Choroid plexus epithelial cell (primary cell): ENCODE measurements at places on chromosomes 16 and 17.

DNA sequence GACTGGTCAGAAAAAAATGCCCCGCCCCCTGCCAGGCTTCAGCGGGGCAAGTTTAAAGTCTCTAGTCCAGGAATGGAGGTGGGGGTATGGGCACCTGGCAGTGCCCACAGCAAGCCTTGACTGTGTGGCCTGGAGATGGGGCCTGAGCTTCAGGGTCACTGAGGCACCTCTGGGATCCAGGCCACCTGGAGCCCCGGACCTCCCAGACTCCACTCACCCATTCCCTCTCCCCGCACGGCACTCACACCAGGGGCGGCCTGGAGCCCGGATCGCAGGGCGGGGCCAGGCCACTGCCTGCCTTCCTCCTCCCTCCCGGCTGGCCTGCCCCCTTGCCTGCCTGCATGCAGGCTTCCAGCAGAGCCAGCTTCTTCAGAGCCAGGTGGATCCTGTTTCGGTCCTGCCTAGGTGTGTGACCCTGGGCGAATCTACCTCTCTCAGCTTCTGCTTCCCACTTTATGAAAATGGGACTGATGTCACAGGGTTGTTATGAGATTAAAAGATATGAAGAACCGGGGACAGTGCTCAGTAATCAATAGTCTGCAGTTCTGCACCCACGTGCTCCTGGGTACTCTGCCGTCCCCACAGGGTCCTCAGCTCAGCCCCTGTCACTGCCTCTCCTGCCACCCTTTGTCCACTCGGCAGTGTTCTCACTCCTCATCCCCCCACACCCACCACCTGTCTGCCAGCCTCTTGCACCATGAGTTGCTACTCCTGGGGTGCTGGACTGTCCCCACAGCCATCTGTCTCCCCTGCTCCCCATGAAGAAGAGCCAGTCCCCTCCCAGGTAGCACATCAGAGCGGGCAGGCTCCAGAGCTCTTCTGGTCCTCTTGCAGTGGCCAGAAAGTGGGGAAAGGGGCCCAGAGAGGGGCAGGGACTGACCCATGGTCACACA, 1.2 kb upstream of the TCAP start:
- DNase-seq = peak; percentile 17

- peak; percentile 34 for DNase-seq
Observed at GRCh38 chr17:42182927-42183734, 2.1 kb downstream of the HCRT start.

- no peak for DNase-seq
Observed at GRCh38 chr17:66805567-66805966, 29.4 kb upstream of the CACNG5 start.

GRCh38 chr16:13968835-13969234, 48.9 kb downstream of the ERCC4 start:
- DNase-seq = no peak

DNA sequence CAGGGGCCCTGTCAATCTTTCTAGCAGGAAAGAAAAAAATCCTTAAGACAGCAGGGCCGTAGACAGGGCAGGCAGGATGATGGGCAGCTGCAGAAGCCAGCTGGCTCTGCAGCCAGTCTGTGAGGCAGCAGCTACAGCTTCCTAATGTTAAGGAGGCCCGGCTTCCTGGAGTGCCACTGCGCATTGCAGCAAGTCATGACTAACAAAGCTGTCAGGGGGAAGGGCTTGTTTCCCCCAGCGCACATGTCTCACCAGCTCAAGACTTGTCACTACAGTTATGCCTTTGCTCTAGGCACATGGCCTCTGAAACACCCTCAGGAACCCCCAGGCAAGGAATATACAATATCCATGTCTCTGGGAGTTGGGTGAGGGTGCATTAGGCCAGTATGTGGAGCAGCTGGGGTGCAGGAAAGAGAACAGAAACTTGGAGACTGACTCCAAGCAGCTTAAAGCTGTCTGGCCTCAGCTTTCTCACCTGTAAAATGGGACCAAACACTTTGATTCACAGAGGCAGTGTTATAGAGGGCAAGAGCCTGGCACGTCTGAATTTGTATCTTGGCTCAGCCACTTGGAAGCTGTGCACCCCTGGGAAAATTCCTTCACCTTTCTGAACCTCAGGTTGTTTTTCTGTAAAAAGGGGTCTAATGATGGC, 220.0 kb downstream of the HAPSTR1 start:
- DNase-seq = no peak

GRCh38 chr17:76124582-76125390, 16.3 kb downstream of the FOXJ1 start:
- DNase-seq = peak; percentile 38

DNA sequence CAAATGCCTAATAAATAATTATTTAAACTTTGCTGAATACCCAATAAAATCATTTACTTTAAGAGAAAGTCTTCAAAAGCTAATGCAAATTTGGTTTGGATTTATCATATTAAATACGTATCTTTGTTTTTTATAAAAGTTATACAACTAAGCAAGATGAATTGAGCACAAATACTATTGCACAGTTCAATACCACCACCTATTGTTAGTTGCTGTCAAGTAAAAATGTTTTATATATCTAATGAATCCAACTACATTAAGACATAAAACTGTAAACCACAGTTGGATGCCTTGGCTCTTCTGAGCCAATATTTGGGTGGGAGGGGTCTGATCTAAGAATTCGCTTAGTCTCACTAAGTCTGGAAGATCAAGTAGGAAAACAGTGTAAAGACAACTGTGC, 7.7 kb downstream of the FBXL20 start:
- DNase-seq = peak; percentile 14

DNA sequence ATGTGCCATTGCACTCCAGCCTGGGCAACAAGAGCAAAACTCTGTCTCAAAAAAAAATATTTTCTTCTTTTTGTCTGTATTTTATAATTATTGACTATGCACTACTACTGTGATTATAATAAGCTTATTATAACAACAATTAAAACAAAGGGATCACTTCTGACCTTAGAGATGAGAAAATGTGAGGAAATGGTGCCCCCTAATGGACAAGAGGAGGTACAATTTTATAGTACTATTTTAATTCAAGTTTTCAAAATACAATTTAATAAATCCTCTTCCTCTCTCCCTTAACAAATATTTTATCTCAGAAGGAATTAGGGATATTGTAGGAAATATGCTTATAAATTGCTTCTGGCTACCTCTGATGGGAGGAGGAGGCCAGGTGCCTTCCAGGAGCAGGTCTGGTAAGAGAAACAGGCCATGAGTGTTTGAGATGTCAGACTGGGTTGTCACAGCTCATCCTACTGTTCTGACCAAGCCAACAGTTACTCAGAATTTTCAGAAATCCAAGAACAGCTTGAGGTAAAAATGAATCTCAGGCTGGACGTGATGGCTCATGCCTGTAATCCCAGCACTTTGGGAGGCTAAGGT, 14.0 kb downstream of the VPS53 start:
- peak; percentile 57 for DNase-seq

DNA sequence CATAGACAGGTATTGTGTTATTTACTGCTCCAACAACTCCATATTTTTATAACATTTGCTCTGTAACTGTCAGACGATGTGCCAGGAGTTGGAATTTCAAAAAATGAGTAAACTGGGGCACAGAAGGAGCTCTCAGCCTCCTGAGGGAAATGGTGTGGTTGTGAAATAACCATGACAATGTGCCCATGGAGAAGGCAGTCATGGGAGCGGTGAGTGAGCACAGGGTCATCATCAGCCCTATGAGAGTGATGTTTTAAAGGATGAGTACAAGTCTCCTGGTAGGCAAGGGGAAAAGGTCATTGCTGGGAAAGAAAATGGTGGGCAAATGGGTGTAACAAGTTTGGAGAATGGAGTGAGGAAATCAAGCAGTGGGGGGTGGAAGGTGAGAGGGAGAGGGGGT, 115.0 kb upstream of the SEC14L1 start:
- no peak for DNase-seq

DNA sequence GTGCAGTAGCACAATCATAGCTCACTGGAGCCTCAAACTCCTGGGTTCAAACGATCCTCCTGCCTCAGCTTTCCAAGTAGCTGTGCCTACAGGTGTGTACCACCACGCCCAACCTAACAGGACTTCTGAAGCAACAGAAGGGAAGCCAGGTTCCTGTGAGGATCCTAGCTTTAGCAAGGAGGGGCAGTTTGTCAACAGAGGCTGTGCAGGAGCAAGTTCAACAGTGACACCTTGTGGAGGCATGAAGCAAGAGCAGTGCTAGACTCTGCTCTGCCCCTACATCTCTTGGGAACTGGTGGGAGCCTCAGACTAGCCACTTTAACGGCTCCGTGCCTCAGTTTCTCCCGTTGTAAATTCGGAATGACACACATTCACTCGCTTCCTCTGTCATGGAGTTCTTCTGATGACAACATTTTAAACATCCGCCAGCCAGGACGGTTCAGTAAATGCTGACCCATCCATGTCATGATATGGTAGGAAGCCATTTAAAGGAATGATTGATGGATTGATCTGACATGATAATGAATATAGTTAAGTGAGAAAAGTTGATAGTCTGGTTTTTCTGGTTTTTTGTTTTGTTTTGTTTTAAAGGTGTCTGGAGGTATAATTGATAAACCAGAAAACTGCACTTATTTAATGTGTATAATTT, 218.7 kb downstream of the MRTFB start:
- DNase-seq = peak; percentile 41
